ENCODE measurements at places on chromosomes 12 and 14.

- DNase-seq, result no peak
Observed at GRCh38 chr14:80602946-80603345, 338.6 kb downstream of the CEP128 start.

GRCh38 chr12:132429946-132430643 lies 59.9 kb upstream of the FBRSL1 start:
- DNase-seq, result peak; percentile 90

- no peak for DNase-seq
Observed at GRCh38 chr12:8453021-8453513, 2.7 kb upstream of the CLEC6A start.

DNA sequence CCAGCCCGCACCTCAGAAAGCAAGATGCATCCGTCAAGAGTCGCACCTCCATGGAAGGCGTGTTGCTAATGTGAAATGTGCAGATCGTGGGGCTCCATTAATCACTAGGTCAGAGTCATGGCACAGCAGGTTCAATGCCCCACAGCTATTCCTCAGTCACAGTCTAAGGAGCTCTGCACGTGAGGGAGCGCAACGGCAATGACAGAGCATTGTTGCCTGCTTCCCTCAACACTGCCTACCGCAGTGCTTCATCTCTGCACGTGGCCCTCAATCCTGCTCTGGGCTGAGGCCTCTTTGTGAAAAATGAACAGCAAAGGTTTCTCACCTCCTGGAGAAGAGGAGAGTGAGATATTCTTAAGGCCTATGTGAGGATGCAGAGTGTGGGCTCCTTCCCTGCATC lies 995.2 kb upstream of the TMEM132C start:
- DNase-seq, result no peak

- no peak for DNase-seq
Observed at GRCh38 chr14:71322655-71323250, 415.5 kb downstream of the PCNX1 start.

DNA sequence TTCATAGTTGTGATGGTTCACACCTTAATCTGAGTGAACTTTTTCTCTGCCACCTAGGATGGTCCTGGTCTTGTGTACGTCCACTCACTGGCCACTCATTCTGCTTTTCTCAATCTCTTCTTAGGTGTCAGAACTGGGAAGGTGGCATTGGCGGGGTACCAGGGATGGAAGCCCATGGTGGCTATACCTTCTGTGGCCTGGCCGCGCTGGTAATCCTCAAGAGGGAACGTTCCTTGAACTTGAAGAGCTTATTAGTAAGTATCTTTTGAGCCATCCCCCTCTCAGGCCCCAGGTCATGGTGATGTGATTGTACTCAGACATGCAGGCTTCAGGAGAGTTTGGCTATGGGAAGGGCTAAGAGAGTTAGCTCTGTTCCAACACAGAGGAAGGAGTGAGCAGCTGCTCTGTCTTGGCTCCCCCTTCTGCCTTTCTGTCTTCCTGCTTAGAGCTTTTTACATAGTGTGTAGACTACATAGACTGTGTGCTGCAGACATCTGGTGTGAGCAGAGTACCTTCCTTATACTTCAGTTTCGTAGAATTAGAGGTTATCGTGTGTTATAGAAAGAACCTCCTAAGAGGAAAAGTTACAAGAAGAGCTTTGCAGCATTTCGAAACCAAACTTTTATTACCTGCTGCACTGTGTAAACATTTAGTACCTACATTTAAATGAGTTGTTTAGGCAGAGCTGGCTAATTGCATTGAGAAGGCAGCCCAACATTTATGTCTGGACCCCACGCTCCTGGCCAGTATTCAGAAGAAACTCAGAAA lies 54.2 kb downstream of the FNTB start:
- no peak for DNase-seq

- no peak for DNase-seq
Observed at GRCh38 chr12:52180971-52181628, 10.7 kb downstream of the KRT80 start.

- DNase-seq, result no peak
Observed at GRCh38 chr14:105846312-105846711, 319.9 kb downstream of the TMEM121 start.

DNA sequence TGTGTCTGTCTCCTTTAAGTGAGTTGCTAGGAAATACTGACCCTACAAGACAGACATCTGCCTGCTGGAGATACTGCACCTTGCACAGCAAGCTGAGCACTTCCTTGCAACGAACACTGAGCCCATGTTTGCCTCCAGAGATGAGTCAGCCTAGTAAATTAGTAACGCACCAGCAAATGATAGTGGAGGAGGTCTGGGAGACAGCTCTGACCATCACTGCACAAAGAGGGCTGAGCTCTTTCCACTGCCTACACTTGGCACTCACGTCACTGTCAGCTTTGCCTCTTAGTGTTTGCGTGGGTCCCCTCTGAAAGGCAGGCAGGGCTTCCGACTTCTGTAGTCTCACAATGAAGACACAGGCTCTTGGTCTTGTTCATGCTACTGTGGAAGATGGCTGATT lies 109.0 kb downstream of the APAF1 start:
- no peak for DNase-seq

- no peak for DNase-seq
Observed at GRCh38 chr12:568486-568885, 94.8 kb downstream of the NINJ2 start.

GRCh38 chr14:65618996-65619395 lies 206.5 kb downstream of the FUT8 start:
- DNase-seq, result no peak

Measured in NCI-H187 (cell line).